ENCODE measurements at places on chromosomes 2 and 18. TPM values are rescaled to one million over a fixed set of nuclear protein-coding genes. Genes with fewer than 3 reads are reported as not detected.
A peak's percentile ranks its signal among the peaks of the same experiment; 100 is the strongest.

The WNT6 gene
- not detected for total RNA-seq

DNA sequence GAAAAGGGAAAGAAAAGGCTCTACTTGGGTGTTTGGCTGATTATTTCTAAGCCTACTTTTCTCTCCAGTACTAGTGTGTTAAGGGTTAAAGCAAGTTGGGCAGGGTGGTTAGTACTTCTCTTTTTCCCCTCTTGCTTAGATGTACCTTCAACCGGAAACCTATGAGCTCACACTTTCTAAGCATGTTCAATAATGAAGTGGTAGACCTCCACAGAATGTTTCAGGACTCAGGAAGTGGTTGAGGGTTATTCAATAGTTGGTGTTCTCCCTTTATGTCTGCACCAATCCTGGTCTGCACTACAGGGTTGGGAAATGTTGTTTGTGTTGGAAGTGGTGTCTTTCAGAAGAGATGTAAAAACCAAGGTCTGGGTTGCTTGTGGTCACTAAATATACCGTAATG lies 137.1 kb downstream of the ZEB2 start:
- no peaks in the 10 kb centered on the region for H3K36me3 ChIP-seq
- no peak for DNase-seq
- H3K4me1 ChIP-seq = no peaks in the 10 kb centered on the region
- no peak overlapping the region for H3K27ac ChIP-seq
- H3K27me3 ChIP-seq = no peaks in the 10 kb centered on the region

GRCh38 chr2:154901063-154901462 lies 202.6 kb downstream of the KCNJ3 start:
- H3K4me3 ChIP-seq = no peak overlapping the region
- H3K36me3 ChIP-seq = no peaks in the 10 kb centered on the region
- no peaks in the 10 kb centered on the region for H3K4me1 ChIP-seq
- H3K27me3 ChIP-seq = no peaks in the 10 kb centered on the region

- peak within 1 kb of the TSS; percentile 85 for H3K4me3 ChIP-seq
- H3K36me3 ChIP-seq = no peaks in the 10 kb centered on the region
- H3K4me1 ChIP-seq = 0 out of 2 replicates have a peak, but pooled peaks cover 8% of the 10 kb centered on the region
Observed at GRCh38 chr2:181656450-181657291, at the start of gene CERKL. CERKL (minus strand) TSS chr2:181657105; CDS start chr2:181657006, 99 bp downstream.

The SERPINB13 gene
- total RNA-seq = not detected
